ENCODE measurements at places on chromosomes 7 and 10.

- no peak for DNase-seq
Observed at GRCh38 chr10:71821909-71822763, 28.9 kb downstream of the PSAP start.

DNA sequence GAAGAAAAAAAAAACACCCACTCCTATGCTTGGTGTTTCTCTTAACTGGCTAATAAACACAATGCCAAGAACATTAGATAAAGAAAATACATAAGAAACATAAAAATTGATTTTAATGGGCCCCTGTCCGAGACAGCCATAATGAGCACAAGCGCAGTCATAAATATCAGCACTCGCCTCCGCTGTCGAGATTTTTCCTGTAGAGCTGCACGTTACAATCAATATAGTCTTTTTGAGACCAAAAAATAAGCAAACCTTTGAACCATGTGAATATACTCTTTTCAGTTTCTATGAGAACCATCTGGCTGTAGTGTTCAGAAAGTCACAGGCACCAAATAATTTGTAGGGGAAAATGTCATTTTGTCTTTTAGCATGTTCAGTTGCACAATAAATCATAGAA is 70.1 kb downstream of the MGMT start:
- no peak for DNase-seq

DNA sequence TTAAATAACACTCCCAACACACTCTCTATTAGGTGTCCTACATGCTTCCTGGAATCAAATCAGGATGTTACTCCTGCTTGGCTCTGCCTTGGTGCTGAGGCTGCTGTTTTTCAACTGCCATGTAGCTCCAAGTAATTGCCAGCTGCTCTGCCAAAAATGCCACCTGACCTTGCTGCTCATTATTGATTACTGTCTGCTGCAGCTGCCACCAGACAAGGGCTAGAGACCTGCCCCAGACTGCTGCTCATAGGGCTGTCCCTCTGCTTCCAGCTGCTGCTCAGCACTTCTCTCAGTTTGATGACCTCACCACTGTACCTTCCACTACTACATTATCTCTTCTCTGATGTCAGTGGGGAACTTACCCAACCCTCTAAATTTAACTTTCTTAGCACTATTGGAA is 102.5 kb downstream of the PCLO start:
- no peak for DNase-seq

DNA sequence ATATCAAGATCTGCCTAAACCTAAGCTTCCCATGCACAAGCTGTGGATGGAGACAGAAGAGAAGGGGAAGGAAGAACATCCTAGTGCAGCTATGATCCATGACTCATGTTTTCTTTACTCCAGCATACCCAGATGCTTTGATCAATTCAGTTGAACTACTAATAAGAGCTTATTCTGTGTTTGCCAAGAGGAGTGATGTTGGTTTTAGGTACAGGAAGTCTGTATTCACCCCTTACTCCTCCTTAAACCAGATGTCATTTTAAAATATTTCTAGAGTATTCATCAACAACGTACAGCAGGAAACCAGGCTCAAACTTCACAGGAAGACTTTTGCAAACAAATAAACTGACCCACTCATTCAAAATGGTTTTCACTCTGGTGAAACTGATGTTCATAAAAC is 29.2 kb downstream of the PANK1 start:
- no peak for DNase-seq

- no peak for DNase-seq
Observed at GRCh38 chr10:90096196-90096595, 394.8 kb downstream of the KIF20B start.

- DNase-seq, result no peak
Observed at GRCh38 chr10:120530699-120531098, 73.7 kb downstream of the PLPP4 start.

GRCh38 chr10:125081931-125082330 is 78.4 kb downstream of the CTBP2 start:
- DNase-seq, result no peak

- peak; percentile 46 for DNase-seq
Observed at GRCh38 chr7:134766779-134767519, 12.5 kb upstream of the CALD1 start.
